ENCODE measurements at places on chromosomes 4 and X.

DNA sequence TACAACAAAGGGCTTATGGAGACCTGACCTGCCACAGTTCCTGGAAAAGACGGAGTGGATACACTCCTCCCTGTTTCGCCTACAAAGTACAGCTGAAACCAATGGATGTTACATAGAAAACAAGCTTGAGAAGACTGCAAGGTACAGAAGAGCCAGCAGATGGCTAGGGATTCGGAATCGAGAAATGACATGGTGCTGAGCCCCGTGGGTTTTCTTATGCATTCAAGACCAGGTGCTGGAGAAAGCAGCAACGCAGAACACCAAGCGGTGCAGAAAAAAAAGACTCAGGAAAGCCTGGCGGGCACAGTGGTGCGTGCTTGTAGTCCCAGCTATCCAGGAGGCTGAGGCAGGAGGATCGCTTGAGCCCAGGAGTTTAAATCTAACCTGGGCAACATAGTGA is 13.8 kb downstream of the TIMM17B start:
- DNase-seq = peak; percentile 24

DNA sequence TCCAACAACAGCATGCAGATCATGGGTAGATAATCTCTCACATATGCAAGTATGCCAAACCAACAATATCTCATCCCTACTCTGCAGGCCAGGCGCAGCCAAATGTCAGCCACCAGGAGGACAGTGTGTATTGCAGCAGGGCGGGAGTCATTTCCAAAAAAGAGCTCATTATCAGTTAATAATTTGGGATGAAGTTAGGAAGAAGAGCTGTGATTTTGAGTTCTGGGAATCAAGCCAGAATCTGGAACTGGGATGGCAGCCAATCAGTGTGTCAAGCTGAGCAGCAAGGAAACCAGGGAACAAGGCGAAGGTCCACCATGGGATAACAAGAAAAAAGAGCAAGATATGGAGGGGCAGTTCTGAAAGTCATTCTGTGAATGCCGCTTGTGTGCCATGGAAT is 88.2 kb upstream of the CAMK2D start:
- no peak for DNase-seq

GRCh38 chr4:151484396-151485102 is 75.6 kb downstream of the FHIP1A start:
- peak; percentile 71 for DNase-seq

- no peak for DNase-seq
Observed at GRCh38 chr4:2574009-2574408, 37.6 kb downstream of the FAM193A start.

DNA sequence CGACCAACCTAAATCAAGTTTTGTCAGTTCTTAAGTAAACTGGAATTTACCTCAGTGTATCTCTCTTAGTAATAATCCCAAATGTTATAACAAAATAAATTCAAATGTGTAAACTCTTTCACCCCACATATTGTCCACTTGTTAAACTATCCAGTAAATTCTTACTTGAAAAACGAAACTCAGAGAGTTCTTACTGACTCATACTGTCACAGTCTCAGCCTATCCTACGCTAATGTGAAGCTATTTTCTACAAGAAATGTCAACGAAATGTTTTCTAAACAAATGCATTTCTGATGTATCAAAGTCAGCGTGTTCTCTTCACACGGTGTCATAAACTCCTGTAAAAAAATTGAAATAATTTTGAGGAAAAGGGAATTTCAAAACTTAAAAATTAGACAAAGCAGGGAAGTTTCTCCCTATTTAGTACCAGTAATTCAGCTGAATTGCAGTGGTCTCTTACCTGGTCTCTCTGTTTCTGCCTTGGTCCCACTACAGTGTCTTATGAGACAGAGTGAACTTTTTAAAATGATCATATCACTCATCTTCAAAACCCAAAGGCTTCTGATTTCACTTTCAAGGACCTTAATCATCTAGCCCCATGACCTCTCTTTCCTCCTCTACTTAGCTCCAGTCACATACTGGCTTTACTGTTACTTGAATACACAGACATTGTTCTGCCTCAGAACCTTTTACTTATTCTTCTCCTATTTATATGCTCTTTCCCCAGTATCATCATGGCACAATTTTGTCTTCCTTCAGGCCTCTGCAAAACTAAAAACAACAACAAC is 63.3 kb downstream of the DCAF8L1 start:
- DNase-seq = no peak

- peak; percentile 4 for DNase-seq
Observed at GRCh38 chrX:5916945-5917344, 311.7 kb downstream of the NLGN4X start.

DNA sequence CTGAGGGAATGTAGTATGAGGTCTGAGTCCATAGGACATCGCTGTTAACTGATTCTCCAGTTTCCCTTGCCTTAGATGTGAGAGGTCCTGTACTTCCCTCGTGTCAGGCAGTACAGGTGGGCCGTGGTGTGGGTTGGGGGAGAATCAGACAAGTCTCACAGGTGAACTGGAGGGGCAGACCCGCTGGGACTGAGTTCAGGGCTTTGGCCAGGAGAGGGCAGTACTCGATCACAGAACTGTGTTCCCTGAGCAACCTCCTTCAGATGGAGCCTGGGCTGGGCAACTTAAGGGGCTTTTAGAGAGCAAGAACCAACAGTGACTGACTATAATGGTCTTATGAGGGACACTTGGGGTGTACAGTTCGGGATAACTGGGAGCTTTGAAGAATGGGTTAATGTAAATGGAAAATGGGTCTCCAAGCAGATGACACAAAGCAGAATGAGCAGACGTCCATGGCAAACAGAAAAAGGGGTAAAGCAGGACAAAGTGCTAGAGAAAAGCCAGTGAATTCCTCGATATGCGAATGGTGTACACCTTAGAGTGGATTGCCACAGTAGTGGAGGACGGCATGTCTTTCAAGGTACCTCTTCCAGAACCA is 83.6 kb downstream of the CCNG2 start:
- peak; percentile 88 for DNase-seq

- no peak for DNase-seq
Observed at GRCh38 chr4:164192844-164193243, 561.1 kb upstream of the SMIM31 start.

DNA sequence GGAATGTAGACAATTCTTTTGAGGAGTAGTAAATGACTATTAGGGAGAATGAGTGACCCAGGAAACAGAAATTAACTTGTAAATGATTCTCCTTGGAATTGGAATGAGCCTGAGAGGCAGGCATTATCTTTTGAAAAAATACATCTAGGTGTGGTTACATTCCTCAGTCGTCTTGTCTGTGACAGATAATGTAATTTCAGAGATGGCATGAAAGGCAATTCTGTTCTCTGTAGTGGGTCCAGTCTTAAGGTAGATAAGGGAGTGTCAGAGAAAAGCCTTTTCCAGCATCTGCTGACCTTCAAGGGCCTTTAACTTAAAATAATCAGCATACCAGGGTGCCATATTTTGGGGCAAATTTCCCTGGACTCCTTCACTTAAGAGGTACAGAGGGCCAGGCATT is 35.1 kb downstream of the HERC6 start:
- DNase-seq = no peak

- no peak for DNase-seq
Observed at GRCh38 chr4:156322592-156322991, 368.9 kb upstream of the CTSO start.

- peak; percentile 3 for DNase-seq
Observed at GRCh38 chr4:143076723-143077122, 108.0 kb upstream of the USP38 start.

- DNase-seq = no peak
Observed at GRCh38 chrX:1493412-1493811, 40.7 kb upstream of the ASMTL start.

DNA sequence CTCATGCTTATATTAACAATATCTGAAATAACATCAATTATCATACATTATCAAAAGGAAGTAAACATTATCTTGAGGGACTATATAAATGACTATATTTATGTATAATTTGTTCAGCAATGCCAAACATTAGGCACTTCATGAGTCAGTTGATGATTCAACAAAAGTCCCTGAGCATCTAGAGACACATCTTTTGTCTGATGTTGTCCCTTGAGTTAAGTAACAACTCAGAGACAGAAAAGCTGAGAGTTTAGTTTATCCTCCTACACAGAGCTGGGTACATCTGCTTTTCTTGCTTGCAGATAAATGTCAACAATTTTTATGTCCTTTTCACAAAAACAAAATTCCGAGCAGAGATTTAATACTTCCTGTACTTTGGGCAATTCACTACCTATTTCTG is 311.1 kb downstream of the INPP4B start:
- DNase-seq = no peak

GRCh38 chr4:141569141-141569540 is 67.2 kb upstream of the IL15 start:
- no peak for DNase-seq

GRCh38 chr4:45385306-45385705 is 659.0 kb upstream of the GNPDA2 start:
- DNase-seq = no peak

GRCh38 chrX:21354725-21355124 is 19.5 kb upstream of the CNKSR2 start:
- DNase-seq = peak; percentile 45

- DNase-seq = no peak
Observed at GRCh38 chr4:41719417-41719816, 29.1 kb downstream of the PHOX2B start.

GRCh38 chr4:18635531-18635930 is 614.0 kb upstream of the LCORL start:
- DNase-seq = no peak

GRCh38 chrX:46202733-46203514 is 342.3 kb downstream of the ZNF674 start:
- DNase-seq = no peak

- peak; percentile 48 for DNase-seq
Observed at GRCh38 chr4:54063737-54064316, 578 bp downstream of the CHIC2 start.

GRCh38 chr4:74654230-74654681 is 140.1 kb downstream of the BTC start:
- peak; percentile 92 for DNase-seq

- DNase-seq = peak; percentile 5
Observed at GRCh38 chr4:113222471-113222870, 173.0 kb downstream of the ANK2 start.

DNA sequence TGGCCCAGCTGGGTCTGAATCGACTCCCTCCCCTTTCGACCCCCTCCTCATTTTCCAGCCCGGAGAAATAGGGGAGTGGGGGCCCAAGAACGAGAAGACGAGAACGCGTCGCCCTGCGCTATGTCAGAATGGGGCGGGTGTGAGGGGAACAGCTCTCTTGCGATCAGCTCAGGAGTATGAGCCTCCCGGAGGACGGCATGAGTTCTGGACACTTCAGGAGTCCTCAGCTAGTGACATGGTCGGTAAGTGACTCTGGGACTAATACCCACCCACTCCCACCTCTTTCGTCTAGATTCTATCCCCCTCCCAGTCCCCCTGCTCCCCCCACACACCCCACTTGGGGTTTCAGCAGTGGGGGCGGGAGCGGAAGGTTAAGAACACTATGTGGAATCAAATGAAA is 944 bp downstream of the KLF8 start:
- no peak for DNase-seq

- no peak for DNase-seq
Observed at GRCh38 chr4:105558277-105558676, 5.9 kb downstream of the ARHGEF38 start.

DNA sequence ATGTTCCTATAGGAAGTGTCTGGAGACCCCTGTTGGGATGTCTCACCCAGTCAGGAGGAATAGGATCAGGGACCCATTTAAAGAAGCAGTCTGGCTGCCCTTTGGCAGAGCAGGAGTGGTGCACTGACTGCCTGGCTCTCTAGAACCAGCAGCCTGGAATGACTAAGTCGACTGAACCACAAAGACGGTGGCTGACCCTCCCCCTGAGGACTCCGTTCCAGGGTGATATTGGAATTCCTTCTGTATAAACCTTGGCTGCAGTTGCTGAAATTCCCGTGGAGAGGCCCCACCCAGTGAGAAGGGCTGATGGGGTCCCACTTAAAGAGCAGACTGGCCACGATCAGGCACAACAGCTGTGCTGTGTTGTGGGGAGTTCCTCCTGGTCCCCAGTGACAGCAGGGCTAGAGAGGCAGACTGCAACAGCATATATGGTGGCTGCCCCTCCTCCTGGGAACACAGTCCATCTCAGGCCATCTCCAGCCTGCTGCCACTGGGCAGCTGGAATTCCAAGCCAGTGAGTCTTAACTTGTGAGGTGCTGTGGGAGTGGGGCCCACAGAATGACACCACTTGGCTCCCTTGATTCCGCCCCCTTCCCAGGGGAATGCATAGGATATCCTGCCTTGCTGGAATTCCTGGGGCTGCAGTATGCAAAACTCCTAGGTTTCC is 41.8 kb upstream of the RLIM start:
- DNase-seq = no peak

DNA sequence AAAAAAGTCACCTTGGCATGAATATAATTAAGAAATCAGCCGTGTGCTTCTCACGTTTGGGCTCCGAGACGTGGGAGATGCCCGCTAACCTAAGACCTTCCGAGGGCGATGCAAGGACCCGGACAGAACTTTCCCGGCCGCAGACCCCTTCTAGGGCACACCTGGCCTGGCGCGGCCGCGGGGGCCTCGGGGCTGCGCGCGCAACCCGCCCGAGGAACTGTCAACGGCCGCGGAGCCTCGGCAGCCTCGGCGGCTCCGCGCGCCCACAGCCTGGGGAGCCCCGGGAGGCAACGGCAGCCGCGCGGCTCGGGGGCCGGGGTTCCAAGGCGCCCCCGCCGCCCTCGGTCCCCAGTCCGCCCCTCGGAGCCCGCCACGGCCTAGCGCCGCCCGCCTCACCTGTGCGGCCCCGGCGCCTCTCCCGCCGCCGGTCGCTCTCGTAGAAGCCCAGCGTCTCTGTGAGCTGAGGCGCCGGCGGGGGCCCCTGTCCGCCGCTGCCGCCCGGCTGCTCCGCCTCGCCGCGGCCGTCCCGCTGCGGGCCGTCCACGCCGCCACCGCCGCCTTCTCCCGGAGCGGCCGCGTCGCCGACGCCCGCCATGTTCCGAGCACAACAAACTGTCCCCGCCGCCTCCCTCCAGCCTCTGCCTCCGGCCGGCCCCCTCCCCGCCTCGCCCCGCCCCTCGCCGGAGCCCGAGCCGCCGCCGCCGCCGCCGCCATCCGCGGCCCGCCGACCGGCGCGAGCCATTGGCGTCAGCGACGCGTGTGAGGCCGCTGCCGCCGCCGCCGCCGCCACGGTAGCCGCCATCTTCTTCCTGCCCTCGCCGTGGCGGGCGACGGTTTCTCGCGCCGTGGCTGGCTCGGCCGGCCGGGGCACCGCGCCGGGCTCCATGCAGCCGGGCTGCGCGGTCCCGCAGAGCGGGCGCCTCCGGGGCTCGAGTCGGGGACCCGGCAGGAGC is at the start of gene TAPT1:
TAPT1 (minus strand) TSS at position 609 of the 953 bp plus-strand sequence; CDS start at position 595, 14 bp downstream.
- peak; percentile 48 for DNase-seq

DNA sequence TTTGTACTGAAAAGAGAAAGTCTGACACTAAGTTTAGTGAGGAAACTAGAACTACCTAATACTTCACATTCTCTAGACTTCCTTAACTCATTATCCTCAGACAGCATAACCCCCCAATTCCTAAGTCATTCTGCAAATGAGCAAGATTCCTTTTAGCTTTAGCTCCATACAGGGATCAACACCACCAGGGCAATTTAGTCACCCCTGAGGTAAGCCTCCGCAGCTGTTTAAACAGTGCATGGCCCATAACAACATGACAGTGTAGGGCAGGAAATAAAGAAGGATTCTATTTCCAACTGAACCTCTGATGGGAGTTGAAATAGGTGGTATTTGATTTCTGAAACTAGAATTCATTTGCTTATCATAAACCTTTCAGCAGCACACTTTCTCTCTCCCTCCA is 112.8 kb upstream of the DKK2 start:
- no peak for DNase-seq

GRCh38 chrX:42975906-42976305 is 197.9 kb upstream of the PPP1R2C start:
- DNase-seq = no peak

GRCh38 chr4:73705721-73706120 is 34.6 kb upstream of the CXCL8 start:
- no peak for DNase-seq

Data from HT-29 (cell line).